ENCODE measurements at places on chromosomes 4 and X. TPM values are rescaled to one million over a fixed set of nuclear protein-coding genes. Genes with fewer than 3 reads are reported as not detected.

The FRMD7 gene
- not detected for polyA plus RNA-seq

- no peak for DNase-seq
- H3K27me3 ChIP-seq, result no peaks in the 10 kb centered on the region
- H3K27ac ChIP-seq, result no peak overlapping the region
- H3K36me3 ChIP-seq, result no peaks in the 10 kb centered on the region
- H3K4me3 ChIP-seq, result no peak overlapping the region
- H3K4me1 ChIP-seq, result no peaks in the 10 kb centered on the region
Measured at GRCh38 chr4:85967872-85968271, 392.0 kb downstream of the MAPK10 start.

DNA sequence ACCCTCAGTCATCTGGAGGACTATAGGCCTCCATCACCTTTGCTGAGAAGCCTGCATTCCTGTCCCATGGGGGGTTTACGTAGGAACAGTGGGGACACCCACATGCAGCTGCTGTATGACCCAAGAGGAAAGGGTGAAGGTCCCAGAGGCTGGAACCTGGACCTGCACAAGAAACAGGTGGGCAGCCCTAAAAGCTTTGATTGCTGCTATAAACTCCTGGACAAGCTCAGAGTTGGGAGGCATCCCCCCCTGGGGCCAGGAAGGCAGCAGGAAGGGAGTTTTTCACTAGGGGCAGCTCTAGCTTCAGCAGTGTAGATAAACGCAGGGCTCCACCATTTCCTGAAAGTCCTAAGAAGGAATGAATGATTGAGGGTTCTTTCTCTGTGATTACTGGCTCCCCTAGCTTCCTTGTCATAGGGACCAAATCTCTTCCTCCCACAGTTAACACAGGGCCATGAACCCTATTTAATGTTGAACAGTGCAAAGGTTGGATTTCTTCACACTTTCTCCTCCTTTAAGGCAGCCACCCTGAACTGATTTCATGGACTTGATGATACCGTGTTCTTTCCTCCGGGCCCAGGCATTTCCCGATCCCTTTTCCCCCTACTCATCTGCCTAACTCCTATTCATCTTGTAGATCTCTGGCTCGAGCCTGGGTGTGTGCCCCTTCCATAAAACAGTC, 84.2 kb downstream of the CHRNA9 start:
- H3K27ac ChIP-seq, result no peak overlapping the region
- H3K36me3 ChIP-seq, result peaks cover 23% of the 10 kb centered on the region
- no peaks in the 10 kb centered on the region for H3K4me1 ChIP-seq
- H3K27me3 ChIP-seq, result no peaks in the 10 kb centered on the region
- DNase-seq, result no peak

DNA sequence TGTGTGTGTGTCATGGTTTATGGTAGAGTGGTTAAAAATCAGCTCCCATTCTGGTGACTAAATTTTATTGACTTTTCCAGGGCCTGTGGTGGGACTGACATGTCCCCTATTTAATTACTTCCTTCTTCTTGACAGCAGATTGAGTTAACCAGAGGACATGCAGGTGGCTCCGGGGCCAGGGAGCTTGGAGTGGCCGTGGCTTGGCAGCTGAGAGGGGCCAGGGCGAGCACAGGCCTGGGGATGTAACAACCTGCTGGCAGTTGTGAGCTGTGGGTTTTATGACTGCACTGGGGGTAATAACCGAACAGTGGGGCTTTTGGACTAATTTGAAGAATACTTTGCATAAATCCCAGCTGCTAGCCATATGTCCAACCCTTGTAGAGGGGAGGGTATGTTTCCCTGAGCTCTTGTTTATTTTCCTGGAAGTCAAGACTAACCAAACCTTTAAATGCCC, 186.0 kb downstream of the MID1IP1 start:
- DNase-seq, result no peak
- no peaks in the 10 kb centered on the region for H3K36me3 ChIP-seq
- no peaks in the 10 kb centered on the region for H3K27me3 ChIP-seq
- no peak overlapping the region for H3K27ac ChIP-seq
- peaks cover 38% of the 10 kb centered on the region for H3K4me1 ChIP-seq

- H3K27ac ChIP-seq, result peak overlapping the region; percentile 90
- DNase-seq, result peak; percentile 21
- H3K4me3 ChIP-seq, result peak overlapping the region; percentile 96
- no peaks in the 10 kb centered on the region for H3K27me3 ChIP-seq
- peaks cover 9% of the 10 kb centered on the region for H3K36me3 ChIP-seq
- peaks cover 17% of the 10 kb centered on the region for H3K4me1 ChIP-seq
Measured at GRCh38 chr4:67700116-67700737, 728 bp downstream of the UBA6 start.

DNA sequence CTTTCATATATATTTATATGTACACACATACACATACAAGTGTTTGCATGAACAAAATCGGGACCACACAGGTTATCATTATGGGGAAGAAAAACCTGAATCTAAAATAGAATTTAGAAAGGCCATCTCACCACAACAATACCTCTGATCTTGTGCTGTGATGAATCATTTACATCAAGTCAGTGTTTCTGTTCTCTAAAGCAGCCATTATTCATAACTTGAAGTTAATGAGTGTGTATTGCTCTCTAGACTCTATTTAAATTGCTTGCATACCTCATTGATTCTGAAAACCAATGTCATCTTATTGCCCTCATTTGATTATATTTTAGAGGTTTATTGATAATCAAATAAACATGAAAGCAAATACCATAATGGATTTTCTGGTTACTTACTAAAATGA, 71.6 kb downstream of the FAM114A1 start:
- H3K4me1 ChIP-seq, result no peaks in the 10 kb centered on the region
- H3K36me3 ChIP-seq, result peaks cover 88% of the 10 kb centered on the region
- no peak overlapping the region for H3K4me3 ChIP-seq

GRCh38 chr4:165203541-165204461, 3.6 kb upstream of the KLHL2 start:
- no peaks in the 10 kb centered on the region for H3K36me3 ChIP-seq
- peaks cover 40% of the 10 kb centered on the region for H3K4me1 ChIP-seq
- peak; percentile 53 for DNase-seq
- H3K4me3 ChIP-seq, result peak overlapping the region; percentile 17

DNA sequence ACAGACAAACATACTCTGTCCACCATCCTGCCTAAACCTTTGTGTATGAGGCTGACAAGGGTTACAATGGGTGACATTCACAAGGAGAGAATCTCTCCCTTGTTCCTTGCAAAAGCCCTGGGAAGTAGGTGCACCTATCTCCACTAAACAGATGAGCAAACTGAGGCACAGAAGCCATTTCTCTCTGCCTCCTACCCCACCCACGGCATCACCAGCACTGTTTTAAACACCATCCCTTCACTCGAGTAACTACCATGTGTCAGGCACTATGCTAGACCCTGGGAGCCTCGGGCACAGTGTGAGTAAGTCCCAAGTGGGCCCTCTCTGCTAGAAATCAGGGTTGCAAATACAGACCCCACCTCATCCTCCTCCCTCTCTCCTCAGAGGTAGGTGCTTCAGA, 899 bp downstream of the LYAR start:
- H3K27ac ChIP-seq, result peak overlapping the region; percentile 84
- H3K4me1 ChIP-seq, result peaks cover 27% of the 10 kb centered on the region
- H3K36me3 ChIP-seq, result peaks cover 39% of the 10 kb centered on the region
- DNase-seq, result no peak

GRCh38 chr4:126405369-126405982, 1090.7 kb downstream of the FAT4 start:
- no peaks in the 10 kb centered on the region for H3K27me3 ChIP-seq
- no peak for DNase-seq
- no peaks in the 10 kb centered on the region for H3K4me1 ChIP-seq
- H3K4me3 ChIP-seq, result no peak overlapping the region
